ENCODE measurements at places on chromosomes 6 and 20. TPM values are rescaled to one million over a fixed set of nuclear protein-coding genes. Genes with fewer than 3 reads are reported as not detected.

Gene GRIK2
- total RNA-seq = 2.8 TPM

Gene SIRPG
- not detected for total RNA-seq

Gene SLC17A9
- total RNA-seq = 7.0 TPM

Gene QKI
- total RNA-seq = 326 TPM

GRCh38 chr20:10074513-10074912, 39.7 kb downstream of the ANKEF1 start:
- DNase-seq = no peak

DNA sequence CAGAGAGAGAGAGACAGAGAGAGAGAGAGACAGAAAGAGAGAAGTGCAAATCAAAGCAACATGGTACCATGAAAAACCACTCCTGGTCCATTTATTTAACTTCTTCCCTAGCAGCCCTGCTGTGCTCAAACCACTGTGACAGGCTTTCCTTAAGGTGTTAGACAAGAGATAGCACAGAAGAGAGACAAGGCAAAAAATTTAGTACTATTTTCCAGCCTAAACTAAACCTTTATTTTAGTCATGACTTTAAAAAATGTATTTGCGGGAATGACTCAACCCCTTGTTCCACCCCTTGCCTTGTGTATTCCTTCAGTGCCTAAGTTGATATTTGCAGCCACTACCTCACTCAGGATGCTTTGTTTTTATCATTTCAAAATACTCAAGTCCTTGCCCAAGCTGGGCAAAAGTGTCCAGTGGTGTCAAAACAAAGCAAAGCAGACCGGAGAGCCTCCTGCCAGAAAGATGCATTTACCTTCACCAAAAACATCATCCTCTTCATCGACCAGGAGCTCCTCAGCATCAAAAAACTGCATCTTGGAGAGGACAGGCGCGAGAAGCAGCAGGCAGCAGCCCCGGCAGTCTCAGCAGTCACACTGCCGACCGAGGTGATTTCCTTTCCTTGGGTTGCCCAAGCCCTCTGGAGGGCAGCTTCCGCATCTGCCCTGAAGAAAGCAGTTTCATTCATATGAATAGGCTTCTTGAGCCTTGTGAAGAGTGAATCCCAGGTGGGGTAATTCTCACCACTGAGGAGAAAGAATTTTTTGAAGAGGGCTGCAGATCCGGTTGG, at the start of gene RIPOR2:
Gene RIPOR2, minus strand, starts transcription at position 595 of the 787 bp plus-strand sequence. Its CDS starts 62 bp downstream, at position 533.
- DNase-seq = peak; percentile 52

GRCh38 chr6:157887892-157888291, 64.8 kb downstream of the SNX9 start:
- DNase-seq = no peak

DNA sequence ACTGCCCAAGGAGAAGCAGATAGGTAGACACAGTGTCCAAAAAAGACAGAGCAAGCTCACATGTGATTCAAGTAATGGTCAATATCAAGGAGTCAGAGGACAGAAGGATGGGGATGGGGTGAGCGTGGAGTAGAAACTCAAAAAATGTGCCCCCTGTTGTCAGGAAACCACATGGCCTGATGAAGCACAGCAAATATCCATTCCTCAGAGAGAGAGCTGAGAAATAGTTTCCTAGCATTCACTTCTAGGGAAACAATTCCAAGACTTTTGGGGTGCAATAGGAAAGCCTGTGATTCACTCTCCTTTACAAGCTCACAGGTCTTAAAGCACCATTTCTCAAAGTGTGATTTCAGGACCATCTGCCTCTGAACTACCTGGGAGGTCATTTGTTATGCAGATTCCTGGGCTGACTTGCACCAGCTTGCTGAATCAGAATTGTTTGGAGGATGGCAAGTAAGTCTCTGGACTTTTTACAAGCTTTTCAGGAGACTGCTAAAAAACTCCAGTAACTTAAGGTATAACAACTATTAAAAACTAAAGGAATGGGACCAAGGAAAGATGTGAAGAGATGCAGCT, 432.8 kb downstream of the HDGFL1 start:
- DNase-seq = no peak

DNA sequence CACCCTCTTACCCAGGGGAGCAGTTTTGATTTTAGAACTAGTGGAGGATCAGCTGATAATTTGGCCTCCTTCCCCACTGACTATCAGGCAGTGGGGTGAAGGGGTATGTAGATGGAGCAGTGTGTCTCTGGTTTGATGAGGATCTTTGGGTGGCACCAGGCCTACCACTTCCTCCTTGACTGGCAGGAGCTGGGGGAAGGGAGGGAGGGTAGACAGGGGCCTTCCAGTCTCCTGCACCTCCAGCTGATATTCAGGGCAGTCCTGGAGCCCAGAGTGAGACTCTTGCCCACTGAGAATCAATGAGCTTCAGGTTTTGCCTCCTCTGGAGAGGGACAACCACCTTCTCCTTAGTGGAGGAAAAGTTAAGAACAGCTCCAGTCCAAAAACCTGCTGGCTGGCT, 3.2 kb downstream of the DEF6 start:
- DNase-seq = no peak

- DNase-seq = no peak
These were observed 108.5 kb downstream of the COL9A1 start for GRCh38 chr6:70194421-70194820.

DNA sequence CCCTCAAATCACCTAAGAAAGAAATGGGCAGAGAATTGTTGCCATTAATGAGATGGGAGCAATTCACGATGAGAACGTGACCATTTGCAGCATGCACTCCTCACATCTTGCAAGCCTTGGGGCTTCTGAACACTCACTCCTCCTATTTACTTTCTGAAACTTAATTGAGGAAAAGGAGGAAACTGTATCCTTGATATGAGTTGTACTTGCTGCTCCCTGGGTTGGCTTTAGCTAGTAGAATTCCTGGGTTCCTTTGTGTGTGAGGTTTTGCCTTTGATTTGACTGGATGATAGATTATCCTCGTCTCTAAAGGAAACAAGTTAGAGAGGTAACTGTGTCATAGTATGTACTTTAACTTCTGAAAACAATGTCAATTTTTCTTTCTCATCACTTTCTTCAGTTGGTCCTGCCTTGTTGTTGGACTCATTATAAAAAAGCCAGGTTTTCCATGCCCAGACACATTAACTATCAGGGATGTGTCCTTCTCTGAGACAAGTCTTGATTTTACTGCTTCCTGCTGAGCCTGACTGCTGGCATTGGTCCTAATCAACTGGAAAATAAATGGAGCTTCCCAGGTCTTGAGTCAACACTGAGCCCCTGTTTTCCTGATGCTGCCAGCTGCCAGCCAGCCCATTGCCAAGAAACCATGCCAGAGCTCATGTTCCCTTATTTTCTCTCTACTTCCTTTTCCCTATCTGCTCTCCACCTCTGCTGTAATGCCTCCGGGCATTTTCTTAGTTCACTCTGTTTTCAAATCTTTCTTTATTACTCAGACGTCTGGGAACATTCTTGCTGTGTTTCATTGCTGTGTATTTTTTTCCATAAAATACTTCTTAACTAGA, 6.0 kb upstream of the MRAP2 start:
- no peak for DNase-seq

GRCh38 chr20:36998652-36999051, 47.1 kb upstream of the SAMHD1 start:
- DNase-seq = no peak

DNA sequence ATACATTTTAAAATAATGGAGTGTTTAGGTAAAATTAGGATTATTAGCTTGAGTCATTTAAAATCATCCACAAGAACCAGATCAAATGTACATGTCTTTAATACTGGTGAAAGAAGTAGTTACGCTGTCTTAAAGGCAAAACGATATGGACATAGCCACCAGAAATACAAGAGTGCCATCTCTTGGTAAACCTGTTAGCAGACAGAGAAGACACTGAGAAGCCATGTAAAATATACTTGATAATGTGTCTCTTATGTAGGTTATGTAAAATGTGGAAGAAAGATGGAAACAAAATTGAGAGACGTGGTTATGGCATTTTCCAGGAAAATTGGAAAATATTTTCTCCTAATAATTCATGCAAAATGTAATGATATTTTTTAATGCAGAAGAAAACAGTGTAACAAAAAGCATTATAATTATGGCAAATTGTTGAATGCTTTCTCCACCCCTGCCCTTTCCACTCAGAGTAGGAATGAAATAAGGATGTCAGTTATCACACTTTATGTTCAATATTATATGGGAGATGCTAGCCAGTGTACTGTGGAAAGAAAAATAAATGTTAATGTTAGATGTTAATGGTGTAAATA, 12.2 kb upstream of the SLC17A2 start:
- no peak for DNase-seq

DNA sequence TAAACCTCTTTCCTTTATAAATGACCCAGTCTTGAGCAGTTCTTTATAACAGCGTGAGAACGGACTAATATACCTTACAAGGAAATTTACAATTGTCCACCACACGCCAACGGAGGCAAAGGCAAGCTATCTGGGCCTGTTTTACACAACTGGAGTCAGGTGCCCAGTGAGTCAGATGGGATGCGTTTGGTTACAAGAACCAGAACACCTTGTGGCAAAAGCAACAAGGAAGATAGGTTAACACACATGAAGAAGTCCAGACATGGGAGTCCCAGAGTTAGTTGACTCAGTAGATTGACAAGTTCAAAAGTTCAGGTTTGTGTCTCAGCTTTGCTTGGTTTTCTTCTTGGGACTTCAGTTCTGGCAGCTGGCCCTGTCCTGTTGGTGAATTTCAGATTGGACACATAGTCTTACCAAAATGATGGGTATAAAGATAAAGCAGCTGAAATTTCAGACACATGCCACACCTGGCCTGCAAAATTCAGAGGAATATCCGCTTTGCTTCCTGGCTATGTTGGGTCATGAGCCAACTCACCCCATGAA, 97.9 kb downstream of the PXDC1 start:
- no peak for DNase-seq
